ENCODE measurements at places on chromosomes 2 and 18.

- no peak for DNase-seq
Measured at GRCh38 chr2:105362862-105363591, 25.7 kb downstream of the C2orf49 start.

GRCh38 chr18:32049393-32050171 lies 31.0 kb downstream of the RNF125 start:
- no peak for DNase-seq

DNA sequence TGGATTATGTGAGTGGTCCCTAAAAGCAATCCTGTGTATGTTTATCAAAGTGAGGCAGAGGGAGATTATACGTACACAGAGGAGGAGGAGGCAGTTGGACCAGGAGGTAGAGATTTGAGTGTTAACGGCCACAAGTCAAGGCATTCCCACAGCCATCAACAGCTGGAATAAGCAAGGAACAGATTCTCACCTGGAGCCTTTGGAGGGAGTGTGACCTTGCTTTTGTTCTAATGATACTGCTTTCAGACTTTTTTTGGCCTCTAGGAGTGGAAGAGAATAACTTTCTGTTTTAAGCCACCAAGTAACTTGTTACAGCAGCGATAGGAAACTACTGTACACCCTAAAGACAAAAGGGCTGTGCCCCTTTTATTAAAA lies 18.1 kb downstream of the LCLAT1 start:
- DNase-seq = no peak

DNA sequence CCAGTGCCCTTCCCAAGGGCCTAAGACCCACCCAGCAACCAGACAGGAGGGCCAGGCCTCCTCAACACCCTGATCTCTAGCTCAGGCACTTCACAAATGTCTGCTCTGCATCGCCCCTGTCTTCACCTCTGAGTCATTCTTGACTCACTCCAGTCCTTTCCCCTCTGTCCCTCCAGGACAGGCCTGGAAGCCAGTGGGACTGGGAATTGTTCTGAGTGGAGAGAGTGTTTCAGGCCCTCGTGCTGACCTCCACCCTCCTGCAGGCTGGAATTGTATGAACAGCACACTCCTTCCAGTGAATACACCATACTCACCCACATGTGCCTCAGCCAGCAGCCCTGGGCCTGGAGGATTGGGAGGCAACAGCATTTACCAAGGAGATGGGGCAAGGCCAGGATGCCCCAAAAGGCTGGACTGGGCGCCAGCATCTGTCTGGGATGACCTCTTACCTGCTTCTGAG lies 304.2 kb downstream of the CYP26B1 start:
- DNase-seq = no peak

DNA sequence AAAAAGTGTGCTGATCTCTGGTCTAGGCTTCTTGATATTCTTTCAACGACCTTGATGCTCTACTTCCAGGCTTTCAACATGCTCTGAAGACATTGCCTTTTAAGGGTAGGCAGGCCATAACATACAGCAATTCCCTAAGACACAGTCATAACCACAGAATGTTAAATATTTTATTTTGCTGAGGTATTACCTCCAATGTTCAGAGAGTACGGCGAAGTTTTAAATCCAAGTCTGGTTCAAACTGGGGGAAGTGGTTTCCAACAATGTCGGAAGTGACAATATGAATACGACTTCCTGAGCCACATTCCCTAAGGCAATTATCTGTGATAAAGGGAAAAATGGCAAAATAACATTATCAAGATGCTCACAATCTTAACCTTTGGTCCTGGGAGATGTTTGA lies 1077.9 kb upstream of the PIK3C3 start:
- no peak for DNase-seq

DNA sequence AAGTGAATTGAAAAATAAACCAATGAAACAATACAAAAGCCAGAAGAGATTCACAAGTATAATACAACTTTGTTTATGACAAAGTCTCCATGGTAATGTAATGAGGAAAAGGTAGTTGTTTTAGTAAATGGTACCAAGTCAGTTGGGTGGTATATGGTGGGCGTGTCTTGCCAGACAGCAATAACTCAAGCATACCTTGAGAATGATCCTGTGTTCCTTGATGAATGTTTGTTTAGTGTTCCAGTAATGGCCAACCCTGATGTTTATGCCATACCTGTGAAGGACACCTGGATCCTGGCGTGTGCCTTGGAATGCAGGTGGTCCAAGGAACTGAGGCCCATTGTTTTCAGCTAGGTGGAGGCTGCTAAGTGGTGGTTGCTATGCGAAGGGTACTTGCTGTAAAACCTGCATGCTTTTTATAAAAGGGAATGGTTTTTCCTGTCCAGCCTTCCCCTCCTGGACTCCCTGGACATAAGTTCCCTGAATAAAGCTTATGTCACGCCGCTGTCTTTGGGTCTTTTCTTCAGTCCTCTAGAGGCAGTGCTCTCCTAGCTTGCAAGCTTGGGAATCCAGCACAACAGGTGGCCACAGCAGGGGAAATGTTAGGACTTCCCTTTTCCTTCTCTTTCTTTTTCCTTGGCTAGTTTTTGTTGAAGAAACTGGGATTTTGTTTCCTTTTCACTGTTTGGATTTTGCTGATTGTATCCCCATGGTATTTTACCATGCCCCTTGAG lies 54.7 kb downstream of the MTA3 start:
- no peak for DNase-seq

- DNase-seq = no peak
Measured at GRCh38 chr2:17319090-17319489, 199.2 kb downstream of the RAD51AP2 start.

- DNase-seq = no peak
Measured at GRCh38 chr2:95068256-95068655, 42.7 kb downstream of the MAL start.

GRCh38 chr2:201909348-201909747 lies 103.0 kb downstream of the CDK15 start:
- no peak for DNase-seq

GRCh38 chr2:196980001-196980400 lies 53.5 kb upstream of the PGAP1 start:
- DNase-seq = no peak

DNA sequence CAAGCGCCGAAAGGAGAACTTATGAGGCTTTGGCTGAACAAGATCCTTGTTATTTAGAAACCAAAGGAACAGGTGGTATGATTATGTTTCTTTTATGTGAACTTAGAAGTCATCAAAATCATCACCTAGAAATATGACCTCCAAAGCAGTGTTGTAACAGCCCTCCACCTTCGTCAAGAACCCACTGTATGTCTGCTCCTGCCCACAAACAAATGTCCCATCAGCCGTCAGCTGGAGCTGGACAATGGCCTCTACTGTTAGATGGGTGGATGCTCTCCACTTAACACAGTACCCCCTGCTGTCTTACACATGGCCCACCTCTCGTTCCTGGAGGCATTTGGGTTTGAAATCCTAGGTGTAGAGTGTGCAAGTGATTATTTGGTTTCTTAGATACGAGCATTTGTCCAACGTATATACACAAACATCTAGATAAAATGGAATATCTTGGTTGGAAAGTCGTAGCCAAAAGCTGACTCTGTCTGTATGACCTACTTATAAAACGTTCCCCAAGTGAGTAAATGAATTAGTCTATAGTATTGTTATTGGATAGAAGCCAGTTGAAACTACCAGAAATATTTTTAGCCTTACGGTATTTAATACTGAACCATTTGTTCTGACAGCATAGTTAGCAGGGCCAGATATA lies 113.0 kb downstream of the CRIM1 start:
- DNase-seq = no peak

DNA sequence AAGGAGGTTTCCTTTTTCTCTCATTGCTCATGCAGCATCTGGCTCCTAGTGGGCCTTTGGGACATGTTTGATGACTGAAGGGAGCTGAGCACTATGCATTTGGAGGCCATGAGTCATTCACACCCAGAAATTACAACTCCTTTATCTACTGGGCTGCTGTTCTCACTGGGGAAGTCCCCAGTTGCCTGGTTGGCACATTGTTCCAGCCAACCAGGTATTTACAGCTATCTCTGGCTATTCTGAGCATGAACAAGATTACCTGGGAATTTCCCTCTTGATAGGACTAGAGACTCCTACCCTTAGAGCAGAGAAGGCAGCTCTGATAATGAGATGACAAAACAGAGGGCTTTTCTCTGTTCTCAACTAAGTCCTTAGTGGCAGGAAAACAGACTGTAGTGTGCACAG lies 206.5 kb downstream of the SETBP1 start:
- no peak for DNase-seq

DNA sequence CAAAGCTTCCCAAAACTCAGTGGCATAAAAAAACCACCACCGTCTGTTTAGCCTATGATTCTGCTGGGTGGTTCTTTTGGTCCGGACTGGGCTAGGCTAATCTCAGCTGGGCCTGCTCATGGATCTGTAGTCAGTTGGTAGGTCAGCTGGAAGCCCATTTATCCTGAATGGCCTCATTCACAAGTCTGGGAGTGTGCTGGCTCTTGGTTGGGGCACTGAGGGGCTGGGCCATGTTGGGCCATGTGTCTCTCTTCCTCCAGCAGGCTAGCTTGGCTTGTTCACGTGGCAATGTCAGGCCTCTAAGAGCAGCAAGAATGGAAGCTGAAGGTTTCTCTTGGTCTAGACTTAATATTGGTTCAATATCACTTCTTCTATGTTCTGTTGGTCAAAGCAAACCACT lies 95.7 kb upstream of the HS6ST1 start:
- no peak for DNase-seq

DNA sequence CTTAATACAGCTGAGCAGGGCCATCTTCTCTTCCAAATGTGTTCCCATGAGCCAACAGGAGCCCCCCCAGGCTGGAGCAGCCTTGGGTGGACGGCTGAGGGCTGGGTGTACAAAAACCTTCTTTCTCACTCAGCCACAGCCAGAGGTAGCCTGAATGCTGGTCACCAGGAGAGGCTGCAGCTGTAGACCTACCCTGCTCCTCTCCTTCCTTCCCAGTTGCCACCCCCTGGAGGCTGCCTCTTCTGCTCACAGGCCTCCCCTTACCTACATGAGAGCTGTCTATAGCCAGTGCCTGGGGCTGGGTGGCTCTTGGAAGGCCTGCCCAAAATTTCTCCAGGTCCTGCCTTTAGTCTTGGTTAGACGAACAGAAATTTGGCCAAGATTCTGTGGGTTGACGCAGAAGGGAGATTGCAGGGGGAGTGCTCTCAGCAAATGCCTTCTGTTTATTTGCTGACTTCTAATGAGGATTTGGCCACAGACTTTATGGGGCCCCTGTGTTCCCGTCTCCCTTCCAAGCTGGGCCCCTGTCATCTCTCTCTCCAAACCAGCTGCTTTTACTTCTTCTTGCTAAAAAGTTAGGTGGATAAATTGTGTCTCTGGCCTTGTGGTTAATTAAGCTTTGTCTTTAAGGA lies 18.3 kb downstream of the CELF4 start:
- no peak for DNase-seq

DNA sequence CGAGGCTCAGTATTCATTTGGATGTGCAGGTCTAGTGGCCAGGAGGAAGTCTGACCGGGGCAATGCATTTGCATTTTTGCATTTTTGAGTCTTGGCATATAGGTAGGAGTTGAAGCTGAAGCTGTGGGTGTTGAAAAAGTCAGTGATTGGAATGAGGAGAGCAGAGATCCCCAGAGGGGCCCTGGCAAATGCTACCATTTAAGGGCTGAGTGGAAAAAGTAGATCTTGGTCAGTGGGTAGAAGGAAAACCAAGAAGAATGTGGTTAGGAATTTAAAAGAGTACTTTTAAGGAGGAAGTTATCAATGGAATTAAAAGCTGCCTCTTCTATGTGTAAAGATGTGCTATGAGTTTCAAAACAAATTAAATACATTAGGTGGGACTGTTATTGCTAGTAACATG lies 143.0 kb downstream of the ZEB2 start:
- DNase-seq = no peak

DNA sequence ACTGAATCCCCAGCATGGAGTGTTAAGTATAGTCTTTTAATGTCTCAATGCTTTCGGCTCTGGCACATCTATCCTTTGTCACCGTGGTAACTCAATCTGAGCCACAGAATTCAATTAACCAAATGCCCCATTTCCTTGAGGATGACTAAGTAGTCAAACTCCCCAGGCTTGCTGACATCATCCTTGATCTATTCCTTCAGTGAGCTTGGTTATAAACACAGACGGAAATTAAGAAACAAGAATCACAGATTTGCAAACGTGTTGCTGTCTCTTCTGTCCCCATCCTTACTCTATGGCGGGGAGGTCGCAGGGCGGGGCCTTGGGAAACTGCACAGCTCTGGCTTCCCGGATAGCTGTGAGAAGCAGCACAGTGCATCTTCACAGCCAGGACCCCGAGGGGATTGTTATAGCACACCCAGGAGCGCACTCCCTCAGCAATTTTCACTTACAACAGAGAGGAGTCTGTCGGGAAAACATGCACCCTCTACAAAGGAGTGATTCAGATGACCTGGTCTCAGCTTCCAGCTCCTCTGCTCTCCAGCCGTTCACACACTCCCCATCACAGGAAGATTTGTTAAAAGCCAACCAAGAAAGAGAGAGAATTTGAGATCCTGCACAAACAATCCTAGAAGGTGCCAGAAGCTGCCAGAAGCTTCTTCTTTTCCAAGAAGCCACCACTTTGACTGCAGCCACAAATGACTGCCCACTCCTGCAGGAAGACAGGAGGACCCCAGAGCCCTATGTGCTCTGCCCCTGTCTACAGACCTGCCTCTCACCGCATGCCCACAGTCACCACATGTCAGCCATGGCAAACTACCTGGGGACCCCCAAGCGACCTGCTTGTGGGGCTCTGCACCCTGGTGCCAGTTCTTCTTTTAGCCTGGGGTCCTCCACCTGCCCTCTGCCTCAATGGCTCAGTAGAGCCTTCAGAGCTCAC lies 44.9 kb upstream of the YWHAQ start:
- DNase-seq = no peak

DNA sequence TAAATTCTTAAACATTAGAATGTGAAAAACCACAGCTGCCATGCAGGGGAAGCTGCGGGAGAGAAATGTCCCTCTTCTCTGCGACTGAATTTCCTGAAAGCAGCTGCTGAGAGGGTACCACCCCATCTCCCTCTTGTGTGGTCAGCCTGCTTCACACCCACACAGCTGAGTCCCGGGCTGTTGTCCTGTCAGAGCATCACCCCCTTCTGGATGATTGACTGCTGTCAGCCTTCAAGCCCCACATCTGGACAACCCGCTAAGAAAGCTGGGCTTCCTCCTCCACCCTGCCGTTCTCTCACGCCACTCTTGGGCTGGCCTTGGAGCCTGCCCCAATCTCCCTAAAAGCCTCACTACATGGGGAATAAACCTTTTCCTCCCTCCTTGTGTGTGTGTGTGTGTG lies 26.0 kb downstream of the SH3YL1 start:
- DNase-seq = no peak

DNA sequence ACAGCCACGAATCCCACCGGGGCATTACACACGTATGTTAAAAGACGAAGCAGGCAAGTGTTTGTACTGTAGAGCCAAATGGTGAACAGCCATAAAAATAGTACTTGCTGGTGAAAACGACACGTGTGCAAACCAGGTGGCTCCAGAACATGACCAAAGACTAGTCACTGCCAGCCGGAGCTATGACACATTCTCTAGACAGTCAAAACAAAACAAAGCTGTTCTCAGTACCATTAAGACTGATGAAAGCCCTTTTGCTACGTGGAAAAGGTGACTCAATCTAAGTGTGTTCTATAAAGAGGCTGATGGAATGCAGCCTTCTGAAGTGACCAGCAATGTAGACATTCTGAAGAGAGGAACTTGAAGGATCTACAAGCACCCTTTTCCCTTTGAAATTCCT lies 367.7 kb upstream of the NETO1 start:
- no peak for DNase-seq

- no peak for DNase-seq
Measured at GRCh38 chr18:72171596-72171995, 372.5 kb downstream of the CBLN2 start.

Measured in hypothalamus (tissue), 51 donors.